ENCODE measurements at places on chromosomes 1 and 21.
A peak's percentile ranks its signal among the peaks of the same experiment; 100 is the strongest.

- no peak for DNase-seq
These were observed 92.0 kb downstream of the ETS2 start for GRCh38 chr21:38897532-38898421.

DNA sequence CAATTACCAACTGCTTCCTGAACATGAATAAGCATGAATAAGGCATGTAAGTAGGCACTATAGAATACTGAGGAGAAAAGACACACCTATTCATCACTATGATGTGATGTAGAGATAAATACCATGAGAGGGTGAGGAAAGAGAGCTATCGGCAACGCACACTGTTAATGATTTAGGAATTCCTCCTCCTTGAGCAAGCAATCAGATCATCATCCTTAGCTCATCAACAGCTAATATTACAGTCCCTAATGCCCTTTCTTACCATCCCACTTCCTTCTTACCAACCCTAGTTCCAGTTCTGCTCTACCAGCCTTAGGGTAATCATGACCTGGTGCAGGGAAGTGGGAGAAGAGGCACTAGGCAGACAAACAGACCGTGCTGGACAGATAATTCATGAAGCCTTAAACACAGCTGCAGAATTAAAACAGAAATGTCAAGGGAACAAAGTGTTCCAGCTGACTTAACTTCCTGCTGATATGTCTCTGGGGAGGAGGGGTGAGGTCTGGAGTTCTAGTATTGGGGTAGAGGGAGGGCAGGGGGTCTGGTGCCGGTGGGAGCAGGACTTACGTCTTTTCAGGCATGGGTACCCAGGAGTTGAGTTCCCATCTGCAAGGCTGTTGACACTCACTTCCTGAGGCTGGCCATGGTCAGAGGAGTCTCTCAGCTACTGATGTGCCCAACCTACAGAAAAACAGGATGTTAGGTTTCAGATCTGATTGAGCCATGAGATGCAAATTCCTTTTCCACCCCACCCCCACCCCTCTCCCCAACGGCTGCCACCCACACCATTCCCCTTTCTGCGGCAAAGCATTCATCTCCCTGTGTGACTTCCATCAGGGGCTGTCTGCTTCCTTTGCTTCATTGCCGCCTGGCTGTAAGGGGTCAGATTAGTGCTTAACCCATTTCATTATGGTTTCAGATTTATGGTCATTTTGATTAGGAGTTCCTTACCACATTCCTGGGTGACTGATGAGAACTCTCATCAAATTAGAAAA is 12.6 kb upstream of the RCSD1 start:
- DNase-seq = no peak

- DNase-seq = peak; percentile 9
These were observed 125.0 kb downstream of the TIAM1 start for GRCh38 chr21:31218830-31219608.

DNA sequence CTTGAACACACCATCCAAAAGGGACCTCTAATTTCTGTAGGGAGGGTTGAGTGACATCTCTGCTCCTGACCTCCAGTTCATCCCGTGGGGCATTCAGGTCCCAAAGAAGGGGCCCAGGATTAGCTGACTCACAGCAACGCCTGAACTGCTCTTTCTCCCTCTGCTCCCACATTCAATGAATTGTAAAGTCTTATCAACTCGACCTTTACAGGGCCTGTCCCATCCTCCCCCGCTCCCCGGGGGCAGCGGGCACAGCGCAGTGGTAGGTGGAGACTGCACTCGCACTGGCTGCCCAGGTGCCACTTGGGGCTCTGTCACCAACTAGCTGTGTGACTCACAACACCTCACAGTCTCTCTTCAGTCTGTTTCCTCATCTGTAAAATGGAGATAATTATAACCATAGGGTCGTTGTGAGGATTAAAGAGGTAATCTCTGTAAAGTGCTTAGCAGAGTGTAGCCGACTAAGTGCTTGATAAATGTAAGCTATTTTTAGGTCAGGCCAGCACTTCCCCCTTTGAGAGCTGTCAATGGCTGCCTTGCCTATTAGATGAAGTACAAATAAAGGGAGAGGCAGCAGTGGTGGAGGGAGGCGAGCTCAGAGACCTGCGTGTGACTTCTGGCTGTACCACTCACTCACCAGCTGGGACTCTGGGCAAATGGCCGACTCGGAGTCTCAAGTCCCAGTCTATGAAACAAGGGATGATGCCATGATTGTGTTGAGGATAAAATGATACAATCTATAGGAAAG is 637 bp upstream of the MYBPHL start:
- no peak for DNase-seq

DNA sequence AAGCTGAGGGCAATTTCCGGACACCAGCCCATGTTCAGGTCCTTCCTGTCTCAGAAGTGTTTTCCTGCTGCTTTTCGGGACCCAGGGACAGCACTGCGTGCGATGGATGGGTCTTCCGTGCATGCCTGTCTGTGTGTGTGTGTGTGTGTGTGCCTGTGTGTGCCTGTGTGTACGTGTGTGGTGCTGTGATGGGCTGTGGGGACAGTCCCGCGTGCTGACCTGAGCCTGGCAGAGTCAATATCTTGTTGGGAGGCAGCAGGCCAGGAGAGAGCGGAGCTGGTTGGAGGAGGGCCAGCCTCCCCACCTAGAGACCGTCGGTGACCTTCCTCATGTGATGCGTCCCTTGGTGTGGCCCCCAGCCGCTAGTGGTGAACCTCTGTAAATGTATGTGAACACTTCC is 13.7 kb downstream of the SKI start:
- DNase-seq = no peak

GRCh38 chr1:77994117-77994705 is 10.5 kb upstream of the DNAJB4 start:
- no peak for DNase-seq

- no peak for DNase-seq
These were observed 5.8 kb downstream of the PLEKHO1 start for GRCh38 chr1:150155413-150156071.

GRCh38 chr1:199728345-199728744 is 299.2 kb upstream of the NR5A2 start:
- DNase-seq = no peak

- DNase-seq = no peak
These were observed at the start of gene LCE3D for GRCh38 chr1:152580433-152580832. Gene LCE3D (minus strand): TSS chr1:152580516. CDS start chr1:152579936, 580 bp downstream.

- no peak for DNase-seq
These were observed 1299.1 kb downstream of the MRPL39 start for GRCh38 chr21:24308183-24308582.

DNA sequence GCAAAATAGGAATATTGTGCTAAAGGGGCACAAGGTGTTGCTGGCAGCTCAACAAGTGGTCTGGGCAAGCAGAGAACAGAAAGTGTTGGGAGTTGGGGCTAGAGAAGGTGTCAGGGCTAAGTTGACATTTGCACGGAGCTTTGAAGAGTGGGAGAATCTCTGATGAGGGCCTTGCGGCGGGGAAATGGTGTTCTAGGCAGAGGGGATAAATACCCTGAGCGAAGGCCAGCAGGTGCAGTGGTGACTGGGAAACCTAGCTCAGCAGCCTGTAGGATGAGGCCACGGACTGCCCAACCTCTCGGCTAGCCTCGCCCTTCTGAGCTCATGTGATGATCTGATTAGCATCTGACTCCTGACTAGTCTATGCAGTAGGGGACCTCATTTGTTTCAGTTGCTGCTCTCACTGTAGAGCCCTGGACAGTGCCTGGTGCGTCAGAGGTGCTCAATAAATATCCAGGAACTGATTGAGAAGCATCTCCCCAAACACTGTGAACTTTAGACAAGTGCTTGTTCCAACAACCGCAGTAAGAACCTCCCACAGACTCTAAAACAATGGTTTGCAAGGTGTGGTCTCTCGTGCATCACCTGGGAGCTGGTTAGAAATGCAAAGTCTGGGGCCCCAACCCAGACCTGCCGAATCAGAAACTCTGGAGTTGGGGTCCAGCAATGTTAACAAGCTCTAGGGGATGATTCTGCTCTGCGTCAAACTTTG is 1.0 kb upstream of the FOXO6 start:
- DNase-seq = no peak

DNA sequence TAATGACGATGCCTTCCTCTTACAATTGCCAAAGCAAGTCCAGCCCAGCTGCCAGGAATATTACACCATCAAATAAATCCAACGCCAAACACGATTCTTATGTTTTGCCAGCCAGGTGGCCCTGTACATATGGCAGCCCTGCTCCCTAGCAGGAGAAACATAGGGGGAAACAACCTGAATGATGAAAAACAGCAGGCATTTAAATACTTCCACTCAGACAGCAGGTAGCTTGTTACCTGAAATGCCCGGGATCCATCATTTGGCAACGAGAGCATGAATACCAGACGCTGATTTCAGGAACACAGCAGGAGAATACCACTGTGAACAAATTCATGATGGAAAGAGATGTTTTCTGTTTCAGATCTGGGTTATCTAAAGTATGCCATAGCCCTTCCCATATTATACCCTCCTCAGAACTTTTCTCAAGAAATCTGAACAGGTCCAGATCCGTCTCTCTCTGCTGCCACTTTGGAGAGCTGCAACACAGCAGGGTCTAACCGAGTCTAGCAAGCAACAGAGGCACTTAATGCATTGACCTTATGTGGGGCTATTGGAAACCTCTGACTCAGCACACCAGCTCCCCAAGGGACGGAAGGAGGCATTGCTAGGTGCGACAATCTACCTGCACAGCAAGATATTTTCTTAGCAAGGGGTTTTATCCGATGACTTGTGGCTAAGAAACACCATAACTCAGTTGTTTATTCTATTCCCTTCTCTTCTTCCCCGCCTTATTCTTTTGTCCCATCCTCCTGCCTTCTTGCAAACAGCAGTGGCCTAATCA is 166.3 kb downstream of the BARHL2 start:
- DNase-seq = no peak

DNA sequence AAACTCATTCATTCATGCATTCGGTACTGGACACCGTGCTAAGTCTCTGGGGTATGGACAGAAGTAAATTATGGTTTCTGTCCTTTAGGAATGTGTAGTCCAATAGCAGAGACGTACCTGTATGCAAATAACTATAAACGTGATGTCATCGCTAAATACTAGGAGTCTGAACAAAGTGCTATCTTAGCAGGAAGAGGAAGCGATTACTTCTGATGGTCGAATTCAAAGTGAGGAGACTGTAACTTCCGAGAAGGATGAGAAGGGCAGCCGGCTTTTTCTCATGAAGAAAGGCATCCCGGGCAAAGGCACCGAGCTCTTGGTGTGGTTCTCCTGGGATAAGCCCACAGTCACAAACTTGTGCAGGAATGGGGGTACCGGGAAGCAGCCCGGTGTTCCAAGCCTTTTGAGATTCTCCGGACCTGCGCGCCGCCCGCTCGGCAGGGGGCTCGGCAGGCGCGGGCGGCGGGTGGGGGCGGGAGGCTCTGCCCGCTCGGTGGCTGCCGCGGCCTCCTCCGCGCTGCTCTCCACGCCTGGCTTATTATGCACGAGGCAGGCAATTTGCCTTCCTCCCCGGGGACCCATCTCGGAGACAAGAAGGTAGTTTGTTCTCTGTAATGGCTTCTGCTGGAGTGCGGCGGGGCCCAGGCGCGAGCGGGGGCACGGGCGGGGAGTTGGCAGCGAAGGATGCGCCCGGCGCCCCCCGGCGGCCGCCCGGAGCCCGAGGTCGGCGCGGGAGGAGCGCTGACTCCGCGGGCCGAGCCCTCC is 67.5 kb upstream of the CD1D start:
- DNase-seq = no peak

- no peak for DNase-seq
These were observed 17.5 kb downstream of the INSRR start for GRCh38 chr1:156841295-156841855.

DNA sequence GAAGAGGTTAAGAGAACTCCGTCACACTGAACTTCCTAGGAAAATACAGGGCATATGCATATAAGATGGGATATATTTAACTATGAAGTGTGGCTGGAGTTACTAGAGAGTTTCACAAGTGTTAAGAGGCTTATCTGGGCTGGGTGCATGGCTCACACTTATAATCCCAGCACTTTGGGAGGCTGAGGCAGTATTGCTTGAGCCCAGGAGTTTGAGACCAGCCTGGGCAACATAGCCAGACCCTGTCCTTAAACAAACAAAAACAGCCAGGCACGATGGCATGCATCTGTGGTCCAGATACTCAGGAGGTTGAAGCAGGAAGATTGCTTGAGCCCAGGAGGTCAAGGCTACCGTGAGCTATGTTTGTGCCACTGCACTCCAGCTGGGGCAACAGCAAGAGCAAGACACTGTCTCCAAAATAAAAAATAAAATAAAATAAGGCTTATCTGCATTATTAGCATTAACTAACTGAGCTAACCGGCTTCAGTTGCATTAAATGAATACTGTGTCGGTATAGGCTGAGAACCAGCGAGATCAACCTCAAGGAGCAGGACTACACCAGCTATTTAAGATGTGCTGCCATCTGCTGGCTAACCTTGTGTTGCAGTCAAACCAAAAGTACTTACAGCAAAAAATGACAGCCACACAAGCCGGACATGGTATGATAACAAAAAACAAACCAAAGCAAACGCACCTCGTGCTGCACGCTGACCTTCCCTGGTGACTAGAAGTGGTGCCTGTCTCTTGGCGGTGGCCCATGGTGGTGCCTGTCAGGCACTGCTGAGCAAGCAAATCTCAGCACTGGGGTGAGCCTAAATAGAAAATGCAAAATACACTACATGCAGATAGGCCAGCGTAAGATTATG is 19.7 kb upstream of the RBBP5 start:
- peak; percentile 27 for DNase-seq

DNA sequence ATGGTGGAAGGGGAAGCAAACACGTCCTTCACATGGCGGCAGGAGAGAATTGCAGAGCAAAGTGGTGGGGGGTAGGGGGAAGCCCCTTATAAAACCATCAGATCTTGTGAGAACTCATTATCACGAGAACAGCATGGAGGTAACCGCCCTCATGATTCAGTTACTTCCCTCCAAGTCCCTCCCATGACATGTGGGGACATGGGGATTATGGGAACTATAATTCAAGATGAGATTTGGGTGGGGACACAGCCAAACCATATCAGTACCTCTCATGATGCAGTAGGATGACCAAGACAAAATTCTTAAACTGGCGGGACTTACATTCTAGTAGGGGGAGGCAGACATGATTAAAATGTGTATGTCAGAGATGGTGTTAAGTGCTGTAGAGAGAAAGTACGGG is 38.8 kb downstream of the WNT4 start:
- no peak for DNase-seq

DNA sequence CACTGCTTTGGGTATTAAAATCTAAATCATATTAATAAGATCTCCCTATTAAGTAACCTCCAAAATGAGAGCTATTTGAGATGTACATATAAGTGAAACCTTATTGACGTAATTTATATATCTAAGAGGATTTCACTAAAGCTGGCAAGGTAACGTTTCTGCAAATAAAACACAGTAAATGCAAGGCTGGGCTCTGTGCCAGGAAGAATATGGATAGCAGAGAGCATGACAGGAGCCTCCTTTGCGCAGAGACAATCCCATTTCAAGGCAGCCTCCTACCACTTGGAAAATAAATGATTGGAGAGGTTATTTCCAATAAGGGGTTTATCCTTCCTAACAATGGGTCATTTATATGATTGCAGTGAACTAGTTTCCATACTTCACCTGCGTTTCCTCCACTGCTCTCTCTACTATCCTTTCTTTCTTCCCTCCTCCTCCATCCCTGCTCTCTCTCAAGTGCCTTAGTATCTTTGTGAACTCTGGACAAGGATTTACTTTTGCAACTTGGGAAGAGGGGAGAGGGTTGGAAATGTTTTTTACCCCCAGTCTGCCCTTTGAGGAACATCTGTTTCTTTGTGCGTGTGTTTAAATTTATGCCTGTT is 3.0 kb upstream of the NFIA start:
- no peak for DNase-seq

- DNase-seq = no peak
These were observed 190.5 kb downstream of the GABPA start for GRCh38 chr21:25925064-25925800.

GRCh38 chr1:2991753-2992495 is 29.3 kb upstream of the ACTRT2 start:
- DNase-seq = no peak

- no peak for DNase-seq
These were observed 193.3 kb upstream of the BEND5 start for GRCh38 chr1:48969971-48970370.

Measured in thoracic aorta (tissue), 2 donors.